ENCODE measurements at places on chromosomes 7 and 10.

GRCh38 chr7:17939606-17940301, 540 bp downstream of the SNX13 start:
- DNase-seq: peak; percentile 16

GRCh38 chr7:98626460-98627412, 9.7 kb downstream of the NPTX2 start:
- DNase-seq: no peak

DNA sequence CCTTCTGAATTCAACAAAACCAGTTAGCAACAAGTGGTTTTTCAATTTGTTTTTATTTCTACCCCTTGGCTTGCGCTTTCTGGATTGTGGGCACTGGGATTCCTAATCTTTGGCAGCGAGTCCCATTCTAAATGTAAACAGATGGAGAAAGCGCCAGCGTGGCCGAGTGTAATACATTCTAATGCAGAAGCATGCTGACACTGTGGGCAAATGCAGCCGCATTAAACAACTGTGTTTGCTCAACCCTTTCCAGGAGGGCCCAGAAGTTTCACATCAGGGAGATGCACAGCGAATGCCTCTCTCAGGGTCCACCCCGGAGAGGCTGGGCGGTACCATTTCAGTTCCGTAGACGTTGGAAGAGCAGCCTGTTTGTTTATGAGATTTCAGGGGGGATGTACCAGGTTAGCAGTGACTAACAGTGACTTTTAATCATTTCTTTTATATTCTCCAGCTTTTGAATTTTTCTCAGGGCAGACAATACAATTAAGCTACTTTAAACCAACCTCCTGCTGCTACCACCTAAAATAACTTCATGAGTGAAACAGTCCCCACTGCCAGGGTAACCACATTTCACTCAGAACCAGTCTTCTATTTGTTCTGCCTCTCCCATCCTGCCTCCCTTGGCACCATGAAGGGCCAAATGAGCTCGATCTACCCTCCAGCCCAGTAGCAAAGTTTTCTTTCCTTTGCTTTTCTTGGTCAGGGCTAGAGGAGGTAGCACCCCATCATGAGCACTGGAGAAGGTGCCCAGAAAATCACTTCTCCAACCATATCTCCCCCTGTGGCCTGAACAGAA, 164.2 kb upstream of the ITGB1 start:
- DNase-seq: peak; percentile 49

GRCh38 chr10:121854809-121855445, 72.9 kb downstream of the ATE1 start:
- peak; percentile 11 for DNase-seq

DNA sequence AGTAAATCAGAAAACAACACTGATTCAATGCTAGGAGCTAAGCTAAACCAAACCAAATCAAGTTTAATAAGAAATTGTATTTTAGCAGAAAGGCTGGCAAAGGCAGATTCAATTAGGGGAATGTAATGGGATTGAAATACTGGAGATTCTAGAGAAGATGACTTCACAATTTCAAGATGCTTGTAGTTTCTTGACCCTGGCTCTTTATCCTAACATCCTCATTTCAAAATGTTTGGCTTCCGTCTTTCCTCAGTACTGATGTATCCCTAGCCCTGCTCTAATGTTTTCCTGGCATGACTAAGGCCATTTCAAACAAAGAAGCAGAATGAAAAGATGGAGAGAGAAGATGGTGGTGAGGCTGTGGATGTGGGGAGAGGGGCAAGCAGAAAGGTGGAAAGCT, 2.7 kb upstream of the JCAD start:
- peak; percentile 69 for DNase-seq

GRCh38 chr10:76213876-76214275, 782.5 kb downstream of the LRMDA start:
- DNase-seq: no peak
